ENCODE measurements at places on chromosomes 6 and 20.

DNA sequence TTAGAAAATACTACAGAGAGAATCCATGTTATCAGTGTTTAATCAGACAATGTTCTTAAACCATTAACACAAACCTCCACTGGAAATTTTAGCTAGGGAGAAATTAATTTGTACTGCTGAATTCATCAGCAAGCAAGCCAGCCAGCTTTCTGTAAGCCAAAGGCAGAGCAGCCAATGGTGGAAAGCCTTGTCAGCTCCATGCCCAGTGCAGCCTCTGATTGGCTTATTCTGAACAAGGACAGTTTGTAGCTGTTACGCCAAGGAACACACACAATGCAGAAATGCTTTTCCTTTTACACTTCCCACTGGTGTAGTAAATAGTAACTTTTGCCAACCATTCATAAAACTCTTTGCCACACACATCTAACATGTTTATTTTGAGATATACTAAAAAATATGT is 265.0 kb downstream of the TENT5A start:
- no peak for DNase-seq

- no peak for DNase-seq
Measured at GRCh38 chr6:111685058-111685457, 79.4 kb upstream of the TRAF3IP2 start.

DNA sequence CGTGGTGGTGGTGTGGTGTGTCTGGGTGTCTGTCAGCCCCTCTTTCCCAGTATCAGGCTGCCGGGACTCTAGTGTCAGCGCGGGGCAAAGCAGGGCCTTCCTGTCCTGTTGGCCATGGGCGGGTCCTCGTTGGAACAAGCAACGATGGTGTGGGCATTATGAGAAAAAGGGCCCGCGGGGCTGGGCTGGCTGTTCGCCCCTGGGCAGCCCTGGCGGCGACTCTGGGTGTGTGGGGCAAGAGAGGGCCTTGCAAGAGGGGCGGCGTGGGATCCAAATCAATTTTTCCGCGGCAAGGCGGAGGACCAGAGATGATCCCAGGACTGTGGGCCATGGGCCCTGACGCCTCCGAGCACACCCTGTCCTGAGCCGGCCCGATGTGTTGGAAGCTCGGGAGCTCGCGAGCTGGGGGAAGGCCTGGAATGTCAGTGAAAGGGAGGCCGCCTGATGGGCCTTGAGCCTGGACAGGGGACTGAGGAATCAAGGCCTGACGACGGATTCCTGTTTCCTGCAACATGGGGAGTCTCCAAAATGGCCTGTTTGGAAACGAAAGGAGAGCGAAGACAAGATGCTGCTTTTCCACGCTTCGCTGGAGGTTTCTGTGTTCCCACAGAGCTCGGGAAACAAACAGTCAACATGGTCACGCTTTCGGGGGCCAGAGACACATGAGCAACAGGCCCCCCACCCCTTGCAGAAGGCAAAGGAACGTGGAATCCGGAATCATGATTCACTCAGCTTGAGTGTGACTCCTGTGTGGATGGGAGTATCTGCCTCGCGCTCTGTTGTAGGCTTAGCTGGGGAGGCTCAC is 364.7 kb upstream of the DEFB115 start:
- DNase-seq: no peak

DNA sequence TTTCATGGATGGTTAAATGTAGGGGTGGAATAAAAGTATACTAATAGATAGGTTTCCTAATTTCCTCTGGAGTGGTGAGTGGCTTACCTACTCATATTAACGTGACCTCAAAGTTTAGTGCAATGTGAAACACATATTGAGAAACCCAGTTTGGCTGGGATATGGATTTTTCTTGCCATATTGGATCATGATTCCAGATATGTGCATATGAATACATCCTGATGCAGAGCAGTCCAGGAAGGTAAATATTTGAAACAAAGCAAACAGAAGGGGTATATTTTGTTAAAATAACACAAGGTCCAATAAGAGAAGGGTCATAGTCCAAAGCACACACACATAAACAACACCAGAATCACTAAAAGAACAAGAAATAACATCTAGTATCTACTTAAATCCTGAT is 608.1 kb downstream of the PKHD1 start:
- DNase-seq: no peak

DNA sequence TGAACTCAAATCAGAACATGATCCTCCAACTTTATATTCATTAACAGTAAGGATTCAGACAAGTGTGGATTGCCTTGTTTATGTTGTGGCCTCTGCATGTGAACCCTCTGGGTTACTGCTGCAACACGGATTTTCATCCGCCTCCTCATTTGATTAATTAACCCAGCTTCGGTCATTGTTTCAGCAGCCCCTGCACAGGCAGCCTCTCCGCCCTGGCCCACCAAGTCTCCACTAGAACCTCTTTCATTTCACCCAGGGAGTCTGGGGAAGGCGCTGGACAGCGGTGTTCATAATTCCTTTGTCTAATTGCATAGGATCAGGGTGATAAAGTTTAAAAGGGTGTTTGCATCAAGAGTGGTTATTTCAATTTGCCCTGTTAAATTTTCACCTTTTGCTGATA is 15.7 kb downstream of the NKX2-2 start:
- DNase-seq: no peak

- DNase-seq: no peak
Measured at GRCh38 chr20:9068233-9068801, 570 bp upstream of the PLCB4 start.

DNA sequence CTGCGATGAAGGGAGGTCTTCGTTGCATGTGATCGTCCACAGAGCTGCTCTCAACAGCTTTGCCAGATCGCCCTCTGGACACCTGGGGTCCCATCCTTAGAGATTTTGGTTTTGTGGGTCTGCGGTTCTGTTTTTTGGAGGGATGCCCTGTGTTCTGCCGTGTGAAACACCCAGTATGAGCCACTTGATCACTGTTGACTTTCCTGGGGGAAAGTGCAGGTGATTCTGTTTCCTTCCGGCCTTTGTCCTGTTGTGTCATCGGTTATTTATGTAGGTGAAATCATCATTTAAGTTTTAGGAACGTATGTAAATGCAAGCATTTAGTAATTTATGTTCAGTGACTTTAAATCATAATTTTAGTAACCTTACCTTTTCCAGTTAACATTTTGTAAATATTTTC is 56.4 kb upstream of the SLC22A1 start:
- no peak for DNase-seq

DNA sequence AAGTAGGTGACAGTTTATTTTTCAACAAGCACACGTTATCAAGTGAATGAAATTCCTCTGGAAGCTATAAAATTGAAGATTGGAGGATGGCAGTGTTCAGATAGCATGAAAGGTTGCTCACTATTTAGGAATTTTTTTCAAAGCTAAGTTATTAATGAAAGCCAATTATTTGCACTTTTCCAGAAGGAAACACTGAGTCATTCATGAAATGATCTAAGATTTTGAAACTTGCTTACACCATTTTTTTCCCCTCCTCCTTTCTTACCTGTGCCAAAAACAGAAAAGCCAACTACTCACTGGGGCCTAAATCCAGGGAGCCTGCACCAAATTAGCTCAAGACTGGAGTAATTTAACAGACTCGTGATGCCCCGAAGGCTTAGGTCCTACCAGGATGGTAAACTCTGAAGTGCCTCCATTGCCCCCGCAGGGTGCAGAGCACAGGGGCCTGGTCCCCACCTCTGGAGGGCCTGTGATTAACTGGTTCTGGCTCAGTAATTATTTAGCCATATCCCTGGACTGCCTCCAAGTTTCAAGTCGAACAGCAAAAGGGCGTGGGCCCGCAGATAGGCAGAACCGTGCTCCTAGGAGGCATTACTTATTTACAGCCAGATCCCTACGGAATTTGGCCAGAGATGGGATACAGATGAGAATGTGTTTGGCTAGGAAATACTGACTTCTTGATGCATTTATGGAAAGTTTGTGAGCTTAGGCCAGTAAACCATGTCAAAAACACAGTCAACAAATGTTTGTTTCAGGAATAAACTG is 28.0 kb upstream of the ZNF217 start:
- peak; percentile 26 for DNase-seq

DNA sequence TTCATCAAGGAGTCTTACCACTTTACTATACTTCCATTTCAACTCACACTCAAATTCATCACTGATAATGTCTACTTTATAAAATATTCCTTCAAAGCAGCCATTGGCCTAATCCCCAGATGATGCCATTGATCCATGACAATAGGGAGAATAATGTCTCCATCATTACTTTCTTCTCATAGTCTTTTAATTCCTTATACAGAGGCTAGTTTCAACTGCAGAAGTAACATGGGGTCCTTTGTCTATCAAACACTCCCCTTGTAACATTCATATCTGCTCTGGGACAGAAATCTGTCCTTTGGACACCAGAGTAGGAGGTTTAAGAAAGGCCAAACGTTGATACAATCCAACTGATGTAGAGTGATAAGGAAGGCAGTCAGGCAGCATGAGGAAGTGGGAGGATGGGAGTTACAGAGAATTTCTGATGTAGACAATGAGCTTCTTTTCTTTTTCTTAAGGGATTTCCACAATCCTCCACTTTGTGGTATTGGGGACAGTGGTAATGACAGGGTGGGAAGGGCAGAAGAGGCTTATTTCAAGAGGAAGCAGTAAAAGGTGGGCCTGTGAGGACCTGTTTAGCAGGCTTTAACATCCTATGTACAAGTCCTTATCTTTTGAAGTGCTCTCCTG is 18.9 kb upstream of the HLA-DOA start:
- peak; percentile 31 for DNase-seq

- no peak for DNase-seq
Measured at GRCh38 chr20:54345821-54346220, 129.6 kb upstream of the DOK5 start.

- DNase-seq: peak; percentile 18
Measured at GRCh38 chr6:12653486-12653885, 63.1 kb upstream of the PHACTR1 start.

DNA sequence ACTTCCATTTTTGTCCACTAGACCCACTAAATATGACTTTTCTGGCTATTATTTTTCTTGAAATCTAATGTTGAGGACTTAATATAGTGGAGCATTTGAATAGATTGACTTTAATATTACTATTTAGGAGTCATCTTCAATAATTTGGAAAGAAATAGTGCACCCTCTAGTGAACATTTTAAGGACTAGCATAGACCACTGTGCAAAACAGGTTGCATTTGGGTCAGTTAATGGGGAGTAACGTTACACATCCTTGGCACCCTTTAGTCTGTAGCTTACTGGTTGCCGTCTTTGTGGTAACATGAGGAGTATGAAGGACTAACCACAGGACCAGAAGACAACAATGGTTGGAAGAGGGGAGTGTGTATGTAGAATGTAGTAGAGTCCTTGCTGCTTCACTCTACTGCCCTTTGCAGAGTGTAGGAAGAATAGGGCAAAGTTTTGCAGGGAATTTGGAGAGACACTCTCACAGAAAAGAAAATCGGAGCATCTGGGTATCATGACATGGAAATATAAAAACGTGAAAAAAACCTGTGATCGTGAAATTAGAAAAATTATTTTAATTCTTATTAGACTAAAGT is 25.2 kb downstream of the RFPL4B start:
- peak; percentile 18 for DNase-seq

- DNase-seq: no peak
Measured at GRCh38 chr6:24936641-24937317, 1.0 kb upstream of the RIPOR2 start.

DNA sequence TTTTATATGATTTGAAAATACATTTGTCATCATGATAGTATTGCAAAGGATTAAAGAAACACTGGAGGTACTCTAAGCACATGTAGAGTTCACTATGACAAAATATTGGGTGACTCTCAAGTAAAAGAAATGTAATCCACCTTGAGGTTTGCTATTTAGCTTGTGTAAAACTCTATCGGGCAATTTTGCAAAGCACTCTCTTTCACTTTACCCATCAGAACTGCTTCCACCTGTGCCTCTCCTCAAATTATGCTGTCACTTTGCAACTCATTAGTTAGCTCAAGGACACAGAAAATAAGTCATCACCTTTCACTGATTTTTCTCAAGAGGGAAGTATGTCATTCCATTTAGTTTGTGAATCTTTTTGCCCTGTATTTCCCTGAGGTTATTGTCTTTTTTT is 14.0 kb downstream of the TRDN start:
- no peak for DNase-seq

- DNase-seq: no peak
Measured at GRCh38 chr6:82283771-82284410, 36.3 kb upstream of the IBTK start.

DNA sequence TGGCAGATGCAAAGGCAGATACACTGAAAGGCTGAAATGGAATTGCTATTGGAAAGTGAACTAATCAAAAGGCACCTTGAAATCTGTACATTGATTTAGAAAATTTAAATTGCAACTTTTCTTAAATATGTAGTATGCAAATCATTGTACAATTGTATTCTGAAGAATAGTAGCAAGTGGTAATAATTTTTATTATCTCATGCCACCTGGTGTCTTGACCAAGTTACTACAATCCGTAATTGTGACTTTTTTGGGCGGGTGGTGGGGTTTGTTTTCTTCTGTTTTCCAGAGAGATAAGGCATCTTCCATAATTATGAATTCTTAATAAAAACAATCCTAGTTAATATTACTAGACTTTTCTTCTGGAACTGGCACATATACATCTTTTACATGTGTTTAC is 12.5 kb upstream of the BCKDHB start:
- DNase-seq: peak; percentile 33

GRCh38 chr20:31715766-31716165 is 6.9 kb downstream of the BCL2L1 start:
- DNase-seq: no peak

DNA sequence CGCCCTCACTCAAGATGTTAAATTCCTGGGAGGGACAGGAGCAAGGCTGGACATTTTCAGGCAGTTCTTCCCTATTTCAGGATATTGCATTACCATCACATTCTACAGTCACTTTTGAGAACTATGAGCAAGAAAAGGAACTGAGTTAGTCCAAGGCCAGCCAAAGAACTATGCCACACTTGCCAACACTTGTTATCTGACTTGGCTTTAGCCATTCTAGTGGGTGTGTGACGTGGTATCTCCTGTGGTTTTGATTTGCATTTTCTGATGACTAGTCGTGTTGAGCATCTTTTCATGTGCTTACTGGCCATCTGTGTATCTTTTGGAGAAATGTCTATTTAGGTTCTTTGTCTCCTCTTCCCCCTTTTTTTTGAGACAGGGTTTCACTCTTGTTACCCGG is 12.0 kb downstream of the XRN2 start:
- DNase-seq: peak; percentile 86

- no peak for DNase-seq
Measured at GRCh38 chr6:108966251-108966650, 118.0 kb downstream of the ARMC2 start.

- no peak for DNase-seq
Measured at GRCh38 chr6:127710668-127711067, 133.7 kb downstream of the C6orf58 start.

All from suppressor macrophage (primary cell).